ENCODE measurements at places on chromosomes 3 and 15.

GRCh38 chr3:183917776-183918175 is 33.1 kb upstream of the PARL start:
- no peak for DNase-seq

DNA sequence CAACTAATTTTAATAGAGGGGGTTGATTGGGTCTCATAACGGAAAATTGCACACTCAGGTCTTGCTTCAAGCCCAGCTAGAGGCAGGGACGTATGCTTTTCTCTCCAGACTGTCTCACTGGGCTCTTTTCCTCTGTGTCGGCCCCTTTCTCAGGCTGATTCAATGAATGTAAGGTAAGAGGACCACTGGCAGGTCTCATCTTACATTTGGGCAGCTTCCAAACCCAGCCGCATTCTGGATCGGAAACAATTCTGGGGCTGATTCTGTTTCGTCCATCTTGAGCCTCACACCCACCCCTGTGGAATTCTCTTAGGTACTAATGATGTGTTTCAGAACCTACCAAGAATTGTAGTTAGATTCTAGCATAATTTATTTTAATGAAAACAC is 40.7 kb downstream of the TMEM212 start:
- no peak for DNase-seq

- DNase-seq: no peak
Measured at GRCh38 chr3:49683162-49683561, 6.1 kb downstream of the MST1 start.

DNA sequence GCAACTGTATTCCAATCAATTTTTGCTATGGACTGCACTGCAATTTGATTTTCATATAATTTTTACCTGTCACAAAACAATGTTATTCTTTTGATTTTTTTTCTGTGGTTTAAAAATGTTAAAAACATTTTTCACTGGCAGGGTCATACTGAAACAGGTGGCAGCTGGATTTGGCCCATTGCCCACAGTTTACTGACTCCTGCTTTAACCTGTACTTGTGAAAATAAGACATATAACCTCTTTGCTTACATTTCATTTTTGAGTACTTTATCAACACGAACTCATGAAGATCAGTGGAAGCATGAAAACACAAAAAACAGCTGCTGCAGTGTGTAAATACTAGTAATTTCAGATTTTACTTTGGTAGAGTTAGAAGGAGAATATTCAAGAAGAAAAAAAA is 313.1 kb downstream of the WDR72 start:
- no peak for DNase-seq

DNA sequence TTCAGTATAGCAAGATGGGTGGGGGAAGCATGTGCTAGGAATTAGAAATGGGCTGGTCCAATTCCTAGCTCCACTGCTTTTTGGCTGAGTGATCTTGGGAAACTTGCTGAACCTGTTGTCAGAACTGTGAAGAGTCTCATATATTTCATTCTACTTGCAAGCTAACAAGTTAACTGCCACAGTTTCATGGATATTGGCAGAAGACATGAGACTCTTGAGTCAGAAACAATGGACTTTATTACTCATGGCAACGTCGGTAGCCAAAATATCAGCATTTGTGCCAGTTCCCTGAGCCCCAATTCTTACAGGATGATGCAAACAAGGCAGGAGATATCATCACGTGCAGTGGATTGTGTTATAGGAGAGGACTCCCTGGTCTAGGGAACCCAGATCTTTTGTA is 26.6 kb upstream of the PLAAT1 start:
- DNase-seq: no peak

- no peak for DNase-seq
Measured at GRCh38 chr15:29244123-29244522, 25.5 kb downstream of the NSMCE3 start.

DNA sequence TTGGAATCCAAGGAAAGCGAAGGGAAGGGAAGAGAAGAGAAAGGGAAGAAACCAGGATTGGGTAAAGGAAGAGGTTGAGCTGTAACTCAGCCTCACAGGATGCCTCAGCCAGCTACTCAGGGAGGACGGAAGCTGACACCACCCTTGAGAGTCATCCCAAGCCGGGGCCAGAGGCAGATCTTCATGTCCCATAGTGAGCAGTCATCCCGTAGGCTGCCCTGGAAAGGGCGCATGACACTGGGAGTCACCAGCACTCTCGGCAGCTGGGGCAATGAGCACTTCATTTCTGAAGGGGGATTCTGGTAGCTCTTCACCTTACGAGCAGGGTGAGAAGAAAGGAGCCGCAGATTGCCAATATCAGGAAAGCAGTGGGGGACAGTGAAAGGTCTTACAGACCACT is 60.1 kb upstream of the PCSK6 start:
- DNase-seq: no peak

DNA sequence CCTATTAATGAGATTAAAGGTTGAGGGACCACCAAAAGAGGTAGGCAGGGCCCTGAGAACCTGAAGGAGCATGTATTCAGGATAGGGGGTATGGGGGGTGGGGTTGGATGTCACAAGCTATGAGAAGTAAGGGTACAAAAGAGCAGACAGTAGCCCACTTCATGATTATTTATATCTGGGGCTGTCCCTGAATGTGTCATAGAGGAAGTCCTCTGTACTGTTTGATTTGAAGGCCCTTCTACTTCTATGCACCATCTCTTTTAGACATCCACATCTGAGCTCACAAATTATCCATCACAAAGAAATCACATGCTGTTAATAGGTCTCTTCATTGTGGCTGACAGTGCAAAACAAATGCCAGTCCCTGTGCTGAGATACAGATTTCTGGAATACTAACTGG is 68.6 kb downstream of the FHIT start:
- no peak for DNase-seq

DNA sequence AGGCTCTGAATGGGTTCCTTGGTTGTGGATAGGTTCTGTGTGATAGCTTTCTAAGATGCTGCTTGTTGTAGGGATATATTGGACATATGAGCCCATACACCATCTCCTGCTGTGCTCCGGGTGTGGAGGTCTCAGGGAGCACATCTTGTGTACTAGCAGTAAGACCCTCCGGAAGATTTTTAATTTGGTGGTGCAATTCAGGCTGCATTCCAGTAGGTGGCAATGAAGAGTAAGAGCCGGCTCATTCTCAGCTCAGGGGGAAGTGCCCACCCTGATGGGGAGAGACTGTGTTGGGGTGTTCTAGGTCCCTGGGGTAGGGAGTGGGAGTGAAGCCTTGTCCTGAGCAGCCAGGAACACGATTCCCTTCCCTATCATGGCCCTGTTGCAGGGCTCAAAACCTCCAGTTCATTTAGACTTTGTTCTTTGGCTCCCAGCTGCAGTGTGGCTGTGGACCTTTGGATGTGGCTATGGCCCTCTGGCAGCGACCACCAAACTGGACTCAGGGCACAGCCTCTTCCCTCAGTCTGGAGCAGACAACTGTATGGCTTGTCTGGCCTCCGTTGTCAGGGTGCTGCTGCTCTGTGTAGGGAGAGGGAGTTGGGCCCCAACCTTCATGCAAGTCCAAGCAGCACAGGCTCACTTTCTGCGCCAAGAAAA is 104.7 kb downstream of the UNC13C start:
- DNase-seq: no peak

DNA sequence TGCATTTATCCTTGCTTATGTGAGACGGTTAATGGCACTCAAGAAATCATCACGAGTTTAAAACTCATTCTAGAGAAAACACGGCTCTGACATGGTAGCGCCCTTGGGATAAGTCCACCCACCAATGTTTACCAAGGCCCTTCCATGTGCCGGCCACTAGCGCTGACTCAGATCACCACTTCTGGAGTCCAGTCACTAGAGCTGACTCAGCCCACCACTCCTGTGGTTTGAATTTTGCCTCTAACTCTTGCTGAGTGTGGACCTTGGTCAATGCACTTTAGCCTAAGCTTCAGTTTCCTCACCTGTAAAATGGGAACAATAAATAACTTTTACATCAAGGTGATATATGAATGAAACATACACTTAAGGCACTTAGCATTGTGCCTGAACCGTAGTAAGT is 358.4 kb upstream of the PROK2 start:
- DNase-seq: no peak

DNA sequence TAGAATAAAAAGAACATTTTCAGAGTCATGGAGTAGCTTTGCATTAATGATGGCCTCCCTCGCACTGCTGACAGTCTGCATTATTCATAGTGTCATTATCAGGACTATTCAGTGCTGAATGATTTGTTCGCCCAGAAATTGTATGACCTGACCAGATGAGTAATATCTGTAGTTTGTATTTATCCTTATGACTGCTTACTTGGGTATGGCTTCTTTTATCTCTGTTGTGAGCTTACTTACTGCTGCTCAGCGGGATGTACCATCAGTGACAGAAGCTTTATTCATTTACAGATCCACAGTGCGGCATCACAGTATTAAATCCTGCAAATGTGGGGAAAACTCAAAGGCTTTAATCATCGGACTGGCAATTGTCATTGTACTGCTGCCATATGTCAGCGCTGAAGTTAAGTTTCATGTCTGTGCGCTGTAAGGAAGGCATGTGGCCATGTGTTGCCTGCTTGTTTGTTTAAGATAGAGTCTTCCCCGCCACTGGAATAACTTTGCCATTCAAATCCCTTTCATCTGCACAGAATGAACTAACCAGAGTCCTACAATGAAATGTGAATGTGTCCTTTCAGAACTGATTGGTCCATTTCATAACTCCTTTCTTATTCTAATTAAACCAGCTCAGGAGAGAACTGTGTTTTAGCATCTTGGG is 262.2 kb downstream of the CHL1 start:
- DNase-seq: no peak

- DNase-seq: no peak
Measured at GRCh38 chr3:55891106-55891505, 404.0 kb upstream of the WNT5A start.

- DNase-seq: peak; percentile 25
Measured at GRCh38 chr15:64809649-64810496, 15.6 kb downstream of the PIF1 start.

DNA sequence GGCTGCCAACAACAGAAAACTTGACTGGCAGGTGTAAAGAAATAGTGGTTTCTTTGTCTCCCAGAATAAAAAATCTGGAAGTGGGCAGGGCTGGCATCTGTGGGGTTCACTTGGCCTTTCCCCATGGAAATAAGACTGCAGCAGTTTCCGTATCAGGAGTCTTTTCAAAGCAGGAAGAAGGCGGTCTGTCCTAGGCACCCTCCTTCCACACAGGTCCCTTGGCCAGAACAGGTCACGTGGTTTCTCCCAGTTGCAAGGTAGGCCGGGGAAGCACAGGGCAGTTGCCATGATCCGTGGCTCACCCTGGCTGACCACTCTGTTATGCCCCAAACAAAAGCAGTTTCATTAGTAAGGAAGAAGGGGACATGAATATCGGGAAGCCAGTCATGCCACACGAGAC is 45.4 kb downstream of the ZDHHC19 start:
- no peak for DNase-seq

DNA sequence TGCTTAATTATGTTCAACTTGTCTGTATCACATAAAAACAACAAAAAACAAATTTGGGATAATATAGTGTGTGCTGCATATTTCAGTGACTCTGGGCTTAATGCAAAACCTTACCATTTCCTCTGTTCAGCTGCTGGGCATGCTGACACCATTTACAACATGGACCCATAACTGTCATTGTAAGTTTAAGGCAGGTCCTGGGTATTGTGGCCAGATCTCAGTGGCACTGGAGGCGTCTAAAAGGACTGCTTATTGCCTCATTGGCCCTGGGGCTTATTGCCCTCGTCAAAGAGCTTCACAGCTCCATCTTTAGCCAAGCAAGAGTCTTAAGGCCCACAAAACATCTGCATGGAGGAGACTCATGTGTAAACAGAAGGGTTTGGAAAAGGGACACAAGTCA is 390.2 kb downstream of the NR2F2 start:
- DNase-seq: no peak

- peak; percentile 67 for DNase-seq
Measured at GRCh38 chr3:71172951-71173350, 410.6 kb downstream of the FOXP1 start.

DNA sequence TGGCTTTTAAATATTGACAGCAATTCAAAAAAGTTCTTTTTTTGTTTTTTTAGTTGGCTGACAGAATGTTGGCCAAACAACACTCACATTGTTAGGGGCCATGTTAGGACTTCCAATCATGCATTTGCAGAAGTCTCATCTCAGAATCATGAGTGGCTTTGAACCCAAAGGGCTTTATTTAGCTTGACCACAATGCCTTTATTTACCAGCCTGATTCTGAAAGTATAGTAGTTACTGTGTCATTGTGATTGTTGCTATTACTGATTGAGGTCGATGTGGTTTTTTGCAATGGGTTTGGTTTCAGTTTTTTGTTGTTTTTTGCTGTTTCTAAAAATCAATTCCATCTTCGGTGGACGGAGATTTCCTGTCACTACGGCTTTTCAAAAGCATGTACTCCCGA is 7.2 kb downstream of the GLDN start:
- DNase-seq: no peak

- no peak for DNase-seq
Measured at GRCh38 chr3:106332129-106332528, 463.3 kb upstream of the CBLB start.

- no peak for DNase-seq
Measured at GRCh38 chr3:56304069-56304468, 164.2 kb downstream of the ERC2 start.

DNA sequence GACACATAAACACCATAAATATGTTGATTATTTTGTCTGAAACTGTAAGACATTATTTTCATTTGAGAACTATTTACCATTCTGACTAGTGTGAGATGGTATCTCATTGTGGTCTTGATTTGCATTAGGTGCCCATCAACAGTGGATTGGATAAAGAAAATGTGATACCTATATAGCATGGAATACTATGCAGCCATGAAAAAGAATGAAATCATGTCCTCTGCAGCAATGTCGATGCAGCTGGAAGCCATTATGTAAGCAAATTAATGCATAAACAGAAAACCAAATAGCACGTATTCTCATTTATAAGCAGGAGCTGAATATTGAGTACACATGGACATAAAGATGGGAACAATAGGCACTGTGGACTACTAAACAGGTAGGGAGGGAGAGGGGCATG is 258.7 kb upstream of the TPRG1 start:
- no peak for DNase-seq

GRCh38 chr3:5754602-5755001 is 567.1 kb downstream of the EDEM1 start:
- DNase-seq: no peak

- no peak for DNase-seq
Measured at GRCh38 chr15:73682600-73683090, 1.5 kb upstream of the CD276 start.

DNA sequence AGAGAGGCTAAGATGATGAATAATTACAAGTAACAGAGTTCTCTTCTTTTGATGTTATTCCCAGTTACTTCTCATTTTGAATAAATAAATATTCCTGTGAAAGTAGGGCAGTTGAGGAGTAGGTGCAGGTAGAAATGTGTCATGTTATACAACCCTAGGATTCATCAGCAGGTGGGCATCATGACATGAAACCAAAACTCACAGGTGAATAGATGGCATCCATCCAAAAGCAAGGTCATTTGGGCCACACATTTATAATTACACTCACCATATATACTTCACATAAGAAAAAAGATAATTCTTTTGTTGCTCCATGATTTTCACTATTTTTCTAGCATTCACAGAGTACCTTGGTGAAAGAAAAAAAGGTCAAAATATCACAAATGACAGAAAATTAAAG is 273.6 kb downstream of the ZBBX start:
- no peak for DNase-seq

Measured in AG09319 (cell line).